ENCODE measurements at places on chromosomes 4 and X. TPM values are rescaled to one million over a fixed set of nuclear protein-coding genes. Genes with fewer than 3 reads are reported as not detected.

RAB40AL gene
- total RNA-seq: 0.40 TPM

DNA sequence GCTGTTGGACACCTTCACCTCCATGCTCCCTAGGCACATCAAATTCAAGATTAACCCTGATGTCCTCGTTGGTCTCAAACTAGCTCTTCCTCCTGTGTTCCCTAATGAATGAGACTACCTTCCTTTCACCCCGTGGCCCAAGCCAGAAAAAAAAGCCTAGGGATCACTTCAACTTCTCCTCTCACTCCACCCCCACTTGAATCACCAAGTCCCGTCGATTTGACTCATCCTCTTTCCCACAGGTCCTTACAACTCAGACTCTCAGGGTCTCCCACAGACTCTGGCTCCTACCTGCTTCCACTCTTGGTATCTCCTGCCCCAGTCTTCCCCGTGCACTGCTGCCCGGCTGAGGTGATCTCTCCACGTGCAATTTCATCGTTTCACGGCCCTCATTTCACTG lies 8.5 kb downstream of the SLC25A43 start:
- peak; percentile 27 for DNase-seq

DNA sequence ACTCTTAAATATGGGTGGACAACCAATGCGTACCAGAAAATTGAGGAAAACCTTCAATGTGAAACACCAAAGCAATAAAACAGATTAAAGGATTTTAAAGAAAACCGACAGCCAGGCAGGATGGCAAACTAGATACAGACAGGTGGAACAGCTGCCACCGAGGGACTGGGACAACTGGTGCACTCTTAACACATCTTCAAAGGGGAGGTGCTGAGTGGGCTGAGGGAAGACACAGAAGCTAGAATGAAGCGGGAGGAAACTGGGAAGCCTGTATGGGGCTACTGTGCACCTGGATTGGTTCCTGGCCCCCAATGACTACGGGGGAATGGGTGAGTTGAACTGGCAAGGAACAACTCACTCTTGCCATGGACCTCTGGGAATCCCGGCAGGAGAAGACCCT lies 20.7 kb downstream of the ZNF280C start:
- DNase-seq: no peak

ANOS1 gene
- total RNA-seq: not detected

UCHL1 gene
- 1,753 TPM for total RNA-seq

- no peak for DNase-seq
Measured at GRCh38 chr4:104235967-104236366, 258.7 kb downstream of the CXXC4 start.

DNA sequence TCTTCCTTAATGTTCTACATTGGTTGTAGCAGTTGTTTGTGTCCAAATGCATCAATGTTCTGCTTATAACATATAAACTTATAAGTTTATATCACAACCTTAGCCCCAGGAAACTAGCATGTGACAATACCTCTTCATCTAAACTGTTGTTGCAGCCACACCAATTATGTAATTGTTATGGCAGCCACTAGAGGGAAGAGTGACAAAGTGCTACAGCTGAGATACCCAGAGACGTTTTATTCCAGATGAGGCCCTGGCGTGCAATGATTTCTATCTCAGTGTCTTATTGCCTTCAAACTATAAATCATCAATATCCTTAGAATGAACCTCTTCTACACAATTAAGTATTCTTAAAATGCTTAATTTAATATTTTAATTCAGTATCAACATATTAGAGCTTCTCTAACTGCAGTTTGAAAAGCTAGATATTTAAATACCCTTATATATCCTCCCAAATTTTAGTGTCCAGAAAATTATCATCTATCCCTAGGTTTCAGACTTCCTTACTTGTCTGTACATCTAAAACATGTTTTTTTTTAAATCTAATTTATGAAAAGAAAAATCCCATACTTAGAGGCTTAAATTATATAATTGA lies 171.6 kb downstream of the PCDH10 start:
- peak; percentile 14 for DNase-seq

TMEM156 gene
- 33.7 TPM for total RNA-seq

- DNase-seq: peak; percentile 72
Measured at GRCh38 chr4:168831919-168832762, 177.9 kb downstream of the CBR4 start.

DNA sequence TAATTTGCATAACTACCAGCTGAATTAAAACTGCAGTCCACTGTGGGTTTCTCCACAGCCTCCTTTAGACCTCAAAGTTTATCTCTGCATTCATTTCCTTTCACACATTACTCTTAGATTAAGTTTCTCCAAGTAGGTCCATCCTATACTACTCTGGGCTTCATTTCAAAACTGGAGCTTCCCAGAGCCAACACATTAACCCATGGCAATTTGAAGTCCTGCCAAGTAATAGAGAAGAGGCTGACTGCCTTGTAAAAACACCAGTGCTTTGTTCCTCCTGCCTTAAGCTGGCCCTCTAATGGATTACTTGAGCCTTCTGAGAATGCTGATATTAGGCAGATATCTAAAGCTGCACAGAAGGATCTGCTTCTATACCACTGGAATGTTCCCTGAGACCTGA lies 997.2 kb upstream of the SLIT2 start:
- DNase-seq: no peak

DNA sequence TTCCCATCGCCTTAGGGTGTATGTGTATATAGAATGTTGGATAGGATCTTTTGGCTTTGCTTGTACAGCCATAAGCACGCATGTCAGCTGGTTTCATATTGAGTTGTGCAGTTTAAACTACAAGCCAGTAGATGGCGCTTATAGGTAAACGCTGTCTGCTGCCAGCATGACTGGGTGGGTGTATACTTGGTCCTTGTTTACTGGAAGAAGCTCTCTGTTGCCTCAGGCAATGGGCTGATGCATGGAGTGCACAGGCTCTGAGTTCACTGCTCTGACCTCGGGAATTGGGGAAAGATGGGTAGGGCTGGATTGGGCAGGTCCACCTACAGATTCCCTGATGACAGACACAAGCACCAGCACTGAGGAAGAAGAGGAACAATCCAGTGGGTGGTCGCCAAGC lies 831.5 kb downstream of the STIM2 start:
- no peak for DNase-seq

CHIC1 gene
- 4.2 TPM for total RNA-seq

OTOP1 gene
- not detected for total RNA-seq

DNA sequence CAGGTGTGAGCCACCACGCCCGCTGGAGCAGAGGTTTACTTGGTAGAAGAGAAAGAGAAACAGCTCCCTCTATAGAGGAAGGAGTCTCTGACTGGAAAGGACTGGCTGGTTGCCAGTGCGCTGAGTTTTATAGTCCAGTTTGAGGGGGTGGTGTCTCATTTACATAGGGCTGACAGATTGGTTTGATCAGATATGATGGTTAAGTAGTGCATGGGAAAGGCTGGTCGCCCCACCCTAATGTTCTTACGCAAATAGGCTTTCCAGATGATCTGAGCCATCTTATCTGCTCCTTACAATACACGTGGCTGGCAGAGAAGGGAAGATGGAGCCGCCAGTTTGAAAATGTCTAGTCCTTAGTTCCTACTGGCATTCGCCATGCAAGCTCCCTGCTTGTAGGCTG lies 439.5 kb downstream of the NAF1 start:
- DNase-seq: peak; percentile 13

SPANXN4 gene
- total RNA-seq: not detected

DNA sequence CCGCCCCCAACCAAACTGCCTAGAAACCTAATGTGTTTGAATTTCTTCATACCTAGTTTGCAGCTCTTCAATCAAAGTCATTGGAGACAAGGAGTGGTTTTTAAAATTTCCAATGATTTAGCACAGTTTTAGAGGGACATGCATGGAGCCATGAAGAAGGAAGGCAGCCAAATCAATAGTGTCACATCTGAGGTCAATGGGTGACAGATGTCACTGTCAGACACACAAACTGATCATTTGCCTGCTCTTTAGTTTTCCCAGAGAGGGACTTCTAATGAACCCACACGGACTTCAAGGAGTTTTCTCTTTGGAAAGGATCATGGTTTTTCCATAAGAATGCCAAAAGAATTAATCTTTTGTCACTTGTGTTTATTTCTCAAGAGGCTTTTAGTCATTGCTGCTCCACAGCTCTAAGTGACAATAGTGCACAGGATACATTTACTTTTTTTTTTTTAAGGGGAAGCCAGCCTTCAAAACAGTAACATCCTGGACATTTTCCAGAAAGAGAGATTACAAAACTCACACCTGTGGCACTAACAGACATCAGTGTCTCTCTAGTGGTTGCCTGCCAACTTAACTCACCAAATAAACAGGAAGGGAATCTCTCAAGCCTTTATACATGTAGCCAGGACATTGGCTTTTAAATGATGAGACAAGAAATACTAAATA lies 251.1 kb upstream of the DIAPH2 start:
- no peak for DNase-seq

DNA sequence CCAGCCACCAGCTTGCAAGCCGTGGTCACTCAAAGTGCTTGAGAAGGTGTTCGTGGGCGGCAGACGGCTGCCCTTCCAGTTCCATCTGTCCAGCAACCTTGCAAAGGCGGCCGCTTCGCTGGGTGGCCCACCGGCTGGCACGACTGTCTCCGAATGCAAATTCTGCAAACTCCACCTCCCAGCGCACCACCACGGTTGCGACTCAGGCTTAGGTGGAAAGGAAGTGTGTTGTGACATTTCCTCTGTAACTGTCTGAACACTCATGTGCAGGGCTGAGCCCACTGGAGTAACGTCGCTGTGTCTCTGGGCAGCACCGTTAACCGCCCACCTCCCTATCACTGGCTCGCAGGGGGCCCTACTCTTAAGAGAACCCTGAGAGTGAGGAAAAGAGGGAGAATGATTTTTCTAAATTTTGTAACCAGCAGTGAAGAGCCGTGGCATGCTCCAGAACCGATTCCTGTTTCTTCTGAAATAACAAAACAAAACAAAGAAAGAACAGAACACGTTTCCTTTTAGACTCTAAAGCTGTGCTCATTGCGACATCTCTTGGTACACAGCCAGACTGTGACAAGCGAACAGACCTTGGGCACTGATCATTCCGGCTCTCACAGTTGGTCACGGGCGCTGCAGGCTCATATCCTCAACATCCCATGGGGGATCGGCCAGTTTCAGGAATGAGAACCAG lies at the start of gene P2RY8:
P2RY8 (minus strand) TSS at position 155 of the 685 bp plus-strand sequence. CDS start 70,627 bp downstream, outside the sequence.
- peak; percentile 47 for DNase-seq

SLC9B1 gene
- total RNA-seq: not detected

DNA sequence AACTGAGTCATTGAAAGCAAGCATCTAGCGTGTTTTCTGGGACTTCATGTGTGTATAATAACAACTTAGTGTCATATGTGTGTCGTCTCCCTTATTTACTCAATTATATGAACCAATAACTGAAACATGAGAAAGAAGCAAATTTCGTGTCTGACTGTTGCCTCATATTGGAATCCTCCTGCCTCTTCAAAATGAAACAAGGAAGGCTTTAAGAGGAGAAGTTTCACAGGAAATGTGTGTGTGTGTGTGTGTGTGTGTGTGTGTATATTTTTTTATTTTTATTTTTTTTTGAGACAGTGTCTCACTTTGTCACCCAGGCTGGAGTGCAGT lies 145.8 kb upstream of the SFRP2 start:
- no peak for DNase-seq

- DNase-seq: no peak
Measured at GRCh38 chr4:42560467-42560861, 96.4 kb downstream of the ATP8A1 start.

DNA sequence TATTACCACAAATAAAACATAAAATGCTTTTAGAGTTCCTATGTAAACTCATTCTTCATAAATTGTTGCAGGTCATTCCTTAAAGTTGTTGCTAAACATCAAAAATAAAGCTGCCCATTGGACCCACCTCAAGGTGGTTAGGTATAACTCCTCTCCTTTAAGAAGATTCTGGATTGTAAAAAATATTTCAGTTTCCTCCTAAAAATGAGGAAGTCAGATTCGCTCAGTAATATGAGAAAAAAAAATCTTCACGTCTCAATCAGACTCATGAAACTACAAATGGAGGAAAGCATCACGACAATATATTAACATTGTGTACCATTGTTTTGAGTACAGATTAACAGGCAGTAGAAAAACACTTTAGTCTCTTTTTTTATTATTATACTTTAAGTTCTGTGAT lies 105.9 kb downstream of the DDX60 start:
- DNase-seq: no peak

GRIA2 gene
- 0.17 TPM for total RNA-seq

NEXMIF gene
- total RNA-seq: 0.21 TPM
